A549 treated with dexamethasone at 1 μM for 4 hours (cell line): ENCODE measurements at places on chromosomes 11 and 22. TPM values are rescaled to one million over a fixed set of nuclear protein-coding genes. Genes with fewer than 3 reads are reported as not detected.

SLC29A2 gene
- 6.1 to 9.8 TPM (median 9.1 TPM) in 5 replicates for total RNA-seq

OR2D3 gene
- not detected in 5 replicates for total RNA-seq

DLG2 gene
- 0.22 to 0.31 TPM (median 0.24 TPM) in 5 replicates for total RNA-seq

SEZ6L gene
- total RNA-seq: not detected in 5 replicates

SMTNL1 gene
- not detected in 5 replicates for total RNA-seq

LRP5 gene
- 27.9 to 62.2 TPM (median 60.1 TPM) in 5 replicates for total RNA-seq

ADAMTS15 gene
- 4.7 to 8.3 TPM (median 6.8 TPM) in 5 replicates for total RNA-seq
